Naive thymus-derived CD8-positive, alpha-beta T cell (primary cell): ENCODE measurements at places on chromosomes 1 and 21.
A peak's percentile ranks its signal among the peaks of the same experiment; 100 is the strongest.

DNA sequence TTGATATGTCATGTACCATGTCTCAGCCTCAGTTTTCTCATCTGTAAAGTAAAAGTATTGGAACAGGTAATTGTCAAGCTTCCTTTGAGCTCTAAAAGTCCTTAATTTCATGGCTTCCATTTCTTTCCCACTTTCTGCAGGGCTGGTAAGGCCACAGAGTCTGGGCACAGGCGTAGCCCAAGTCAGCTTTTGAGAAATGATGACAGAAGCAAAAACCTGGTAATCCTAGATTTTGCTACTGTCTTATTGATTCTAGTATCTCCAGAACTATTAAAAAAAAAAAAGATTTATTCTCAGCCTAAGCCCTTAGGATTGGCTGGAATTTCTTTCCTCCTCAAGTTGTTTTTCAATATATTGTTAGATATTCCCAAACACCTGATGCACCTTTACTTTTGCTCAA, 31.3 kb downstream of the PLXNA2 start:
- DNase-seq, result no peak

DNA sequence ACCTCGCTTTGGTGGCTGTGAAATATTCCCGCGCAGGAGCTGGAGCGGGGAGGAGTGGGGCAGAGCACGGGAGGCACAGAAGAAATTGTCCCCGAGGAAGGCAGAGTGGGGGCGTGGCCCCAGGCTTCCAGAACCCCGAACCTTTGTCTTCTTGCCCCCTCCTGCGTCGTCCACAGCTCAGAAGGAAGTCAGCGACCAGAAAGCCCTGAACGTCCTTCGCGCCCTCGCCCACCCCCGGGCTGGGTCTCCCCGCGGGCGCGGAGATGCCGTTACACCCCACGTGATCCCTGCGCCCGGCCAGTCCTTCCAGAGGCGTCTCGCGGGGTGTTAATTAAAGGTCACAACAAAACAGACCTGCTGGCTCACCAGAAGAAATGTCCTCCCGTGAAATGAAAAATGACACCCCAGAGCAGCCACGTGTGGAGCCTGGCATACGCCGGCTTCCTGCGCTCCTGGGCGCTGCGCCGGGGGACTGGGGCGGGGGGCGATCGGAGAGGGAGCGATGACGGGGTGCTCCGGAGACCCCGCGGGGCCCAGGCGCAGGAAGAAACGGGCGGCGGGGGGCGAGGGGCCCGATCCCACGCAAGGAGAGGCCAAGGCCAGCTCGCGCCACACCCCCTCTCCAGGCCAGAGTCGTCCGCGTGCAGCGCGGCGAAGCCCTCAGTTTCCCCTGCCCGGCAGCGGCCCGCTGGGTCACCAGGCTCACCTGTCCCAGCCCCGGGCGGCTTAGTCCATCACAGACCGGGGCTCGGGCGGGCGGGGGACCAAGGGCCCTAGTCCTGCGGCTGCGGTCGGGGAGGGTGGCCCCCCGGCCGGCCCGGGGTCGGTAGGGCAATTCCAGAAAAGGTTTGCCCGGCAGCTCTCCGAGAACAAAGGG, 995 bp upstream of the KIF26B start:
- DNase-seq, result peak; percentile 12

DNA sequence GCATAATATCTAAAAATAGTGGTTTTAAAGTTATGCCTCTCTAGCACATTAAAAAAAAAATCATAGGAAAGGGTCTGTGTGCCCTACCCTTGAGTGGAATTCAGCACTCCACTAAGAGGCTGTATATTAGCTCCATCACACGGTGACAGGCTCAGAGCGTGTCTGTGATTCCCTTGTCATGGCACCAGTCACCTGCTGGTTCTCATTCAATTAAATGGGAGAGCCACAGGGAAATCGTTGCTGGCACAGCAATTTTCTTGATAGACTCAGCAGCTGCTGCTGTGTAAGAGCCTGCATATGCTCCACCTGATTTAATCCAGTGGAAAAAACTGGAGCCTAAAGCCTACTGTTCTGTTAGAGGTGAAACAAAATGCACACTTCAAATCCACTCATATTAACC, 9.5 kb downstream of the ATP6V1G3 start:
- no peak for DNase-seq

GRCh38 chr1:186374303-186375151, 526 bp downstream of the TPR start:
- DNase-seq, result peak; percentile 9
